Urothelium cell line (cell line): ENCODE measurements at places on chromosomes 5 and 9.

DNA sequence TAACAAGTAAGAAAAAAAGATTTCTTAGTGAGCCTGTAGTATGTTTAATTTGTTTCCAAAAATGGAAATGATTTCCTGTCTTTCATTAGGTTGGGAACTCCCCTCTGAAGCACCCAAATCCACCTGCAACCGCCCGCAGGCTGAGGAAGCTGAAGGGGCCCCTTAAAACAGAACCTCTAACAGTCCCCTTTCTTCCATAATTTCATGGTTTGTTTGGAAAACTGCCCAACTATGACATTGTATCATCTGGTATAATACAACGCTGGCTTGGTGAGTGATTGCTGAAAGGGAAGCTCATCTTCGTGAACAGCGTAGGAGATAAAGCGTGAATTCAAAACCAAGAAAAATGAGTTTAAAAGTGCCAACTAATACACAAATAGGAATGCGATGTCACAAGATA lies 215.5 kb downstream of the FSTL4 start:
- DNase-seq = no peak

- DNase-seq = peak; percentile 55
Measured at GRCh38 chr5:30279237-30279636, 914.2 kb upstream of the CDH6 start.

GRCh38 chr9:111937781-111938426 lies 41.3 kb downstream of the UGCG start:
- DNase-seq = no peak

- no peak for DNase-seq
Measured at GRCh38 chr9:137694962-137695875, 76.4 kb downstream of the EHMT1 start.

DNA sequence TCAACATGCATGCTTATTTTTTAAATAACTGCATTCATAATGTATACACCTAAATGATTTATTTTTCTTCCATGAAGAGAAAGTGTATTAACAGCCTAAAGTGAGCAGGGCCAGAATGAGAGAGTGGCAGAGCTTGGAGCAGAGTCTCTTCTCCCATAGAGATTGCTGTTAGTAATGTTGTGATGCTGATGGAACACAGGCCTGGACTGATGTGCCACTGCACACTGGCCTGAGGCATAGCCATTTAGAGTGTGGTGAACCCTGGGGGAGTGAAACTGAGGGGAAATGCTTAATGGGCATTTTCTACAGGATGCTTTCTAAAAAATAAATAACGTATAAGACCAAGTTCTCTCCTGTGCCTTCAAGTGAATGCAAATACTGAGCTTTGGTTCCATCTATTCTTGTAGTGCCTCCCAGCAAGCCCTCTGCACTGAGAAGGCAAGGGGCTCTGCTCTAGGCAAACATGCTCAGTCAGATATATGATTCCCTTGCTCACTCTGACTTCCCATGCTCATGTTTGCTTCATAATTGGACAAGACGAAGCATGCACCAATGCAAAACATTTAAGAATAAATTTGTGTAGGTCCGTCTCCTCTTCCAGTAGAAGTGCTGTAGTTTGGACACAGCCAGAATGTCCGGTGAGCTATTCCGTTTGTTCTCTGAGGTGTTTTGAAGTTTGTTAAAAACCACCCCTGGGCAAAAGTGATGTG lies 185.7 kb downstream of the PBX3 start:
- no peak for DNase-seq

DNA sequence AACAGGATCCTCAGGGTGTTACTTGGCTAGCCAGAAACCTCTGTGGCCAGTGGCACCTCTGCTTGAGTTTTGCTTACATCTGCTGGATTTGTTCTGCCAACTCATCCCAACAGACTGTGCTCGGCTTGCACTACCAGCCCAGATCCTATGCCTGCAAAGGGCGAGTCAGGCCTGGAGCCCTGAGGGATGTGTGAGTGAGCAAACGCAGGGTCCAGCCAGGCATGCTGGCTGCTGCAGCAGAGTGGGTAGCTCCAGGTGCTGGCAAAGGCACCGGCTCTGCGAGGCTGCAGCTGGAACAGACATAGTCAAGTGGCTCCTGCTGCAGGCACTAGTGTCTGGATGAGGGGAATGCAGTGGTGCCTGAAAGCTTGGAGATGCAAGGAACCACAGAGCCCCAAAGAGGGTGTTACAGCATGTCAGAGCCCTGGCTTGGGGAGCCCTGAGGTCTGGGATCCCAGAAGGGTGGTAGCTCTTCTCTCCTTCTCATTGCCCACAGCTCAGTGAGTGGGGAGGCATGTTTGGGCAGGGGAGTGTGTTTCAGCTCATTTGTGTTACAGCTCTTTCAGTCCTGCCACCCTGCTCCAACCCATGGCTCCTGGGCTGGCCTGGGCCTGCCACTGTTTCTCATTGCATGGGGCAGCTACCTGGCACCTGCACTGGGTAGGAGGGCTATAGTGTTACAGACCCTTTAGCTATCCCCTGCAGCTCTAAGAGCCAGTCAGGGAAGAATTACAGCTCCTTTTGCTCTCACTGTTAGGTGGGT lies 332.6 kb downstream of the TAF11L14 start:
- no peak for DNase-seq

DNA sequence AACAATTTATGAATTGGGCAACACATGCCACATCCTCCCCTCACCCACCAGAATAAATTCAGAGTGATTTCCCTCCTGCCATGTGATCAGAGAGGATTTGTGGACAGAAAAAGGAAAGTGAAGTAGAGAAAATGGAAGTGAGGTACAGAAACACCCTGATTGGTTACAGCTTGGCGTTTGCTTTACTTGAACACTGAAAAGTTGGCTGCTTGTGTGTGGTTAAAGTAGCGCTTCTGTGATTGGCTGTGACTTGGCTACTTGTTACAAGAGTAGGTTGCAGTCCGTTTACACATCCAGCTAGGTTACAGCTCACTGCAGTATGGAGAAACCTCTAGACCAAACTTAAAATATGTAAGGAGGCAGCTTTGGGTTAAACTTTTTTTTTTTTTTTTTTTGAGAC lies 205.2 kb upstream of the ZNF608 start:
- DNase-seq = no peak

- DNase-seq = no peak
Measured at GRCh38 chr5:117433818-117434217, 859.2 kb upstream of the SEMA6A start.

DNA sequence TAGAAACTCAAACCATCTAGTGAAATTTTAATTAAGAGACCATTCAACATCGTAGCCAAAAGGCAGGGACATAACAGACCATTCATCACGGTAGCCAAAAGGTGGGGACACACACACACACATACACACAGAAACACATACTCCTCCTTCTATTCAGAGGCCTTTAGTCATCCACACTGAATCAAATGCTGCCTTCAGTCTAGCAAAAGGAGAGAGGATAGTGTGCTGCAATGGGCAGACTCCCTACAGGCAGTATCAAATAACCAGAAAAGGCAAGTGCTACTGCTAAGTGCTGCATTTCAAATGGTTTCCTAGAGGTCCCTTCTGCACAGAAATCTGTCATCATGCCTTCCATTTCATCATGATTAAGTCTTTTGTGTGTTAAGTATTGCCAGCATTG lies 303.9 kb downstream of the TRIM32 start:
- DNase-seq = no peak

- no peak for DNase-seq
Measured at GRCh38 chr9:34085581-34086500, 37.2 kb upstream of the UBAP2 start.

DNA sequence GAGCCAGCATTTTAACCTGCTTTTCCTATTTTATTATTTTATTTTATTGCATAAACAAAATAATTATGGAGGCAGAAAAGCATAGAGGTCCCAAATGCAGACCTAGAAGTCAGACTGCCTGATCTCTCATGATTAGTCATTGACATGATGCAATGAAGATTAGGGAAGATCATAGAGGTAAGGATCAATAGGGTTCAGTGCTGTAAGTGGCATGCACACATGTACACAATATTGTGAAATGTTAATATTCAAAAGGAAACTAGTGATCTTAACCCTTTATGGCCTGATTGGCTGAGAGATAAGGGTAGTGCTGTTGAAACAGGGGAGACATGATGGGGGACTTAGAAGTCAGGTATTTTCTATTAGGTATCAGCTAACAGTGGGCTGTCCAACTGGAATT lies 1.1 kb upstream of the FRRS1L start:
- no peak for DNase-seq

GRCh38 chr5:137114529-137114928 lies 384.6 kb downstream of the SPOCK1 start:
- DNase-seq = no peak

DNA sequence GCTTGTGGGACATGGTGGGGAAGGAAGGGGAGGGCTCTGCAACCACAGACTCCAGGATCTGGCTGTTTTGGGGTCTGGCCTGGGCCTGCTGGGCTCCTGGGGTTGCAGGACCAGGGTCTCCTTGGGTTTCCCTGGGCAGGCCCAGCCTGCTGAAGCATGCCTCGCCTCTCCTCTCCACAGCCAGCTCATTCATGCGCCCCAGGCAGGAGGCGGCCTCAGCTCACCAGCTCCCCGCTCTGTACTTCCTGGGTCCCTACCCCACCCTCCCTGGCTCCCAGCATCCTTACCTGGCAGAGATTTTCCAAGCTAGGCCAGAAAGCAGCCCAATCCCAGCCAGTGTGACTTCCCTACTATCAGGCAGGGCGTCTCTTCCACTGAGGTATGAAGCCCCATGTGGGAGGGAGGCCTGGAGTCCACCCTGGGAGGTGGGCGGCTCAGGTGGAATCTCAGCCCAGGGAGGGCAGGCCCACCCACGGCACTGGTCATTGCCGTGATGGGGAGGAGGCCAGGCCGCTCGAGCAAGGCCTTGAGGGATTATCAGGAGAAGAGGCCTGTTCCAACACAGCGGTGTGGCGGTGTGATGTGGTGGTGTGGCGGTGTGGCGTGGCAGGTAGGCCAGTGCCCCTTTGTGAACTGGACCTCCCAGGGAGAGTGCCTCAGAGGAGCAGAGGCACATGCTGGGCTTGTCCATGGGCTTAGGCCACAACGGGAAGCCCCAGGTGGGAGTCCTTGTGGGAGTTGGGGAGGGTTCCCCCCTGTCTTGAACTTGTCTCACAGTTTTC lies 103.4 kb downstream of the DAB2IP start:
- no peak for DNase-seq

DNA sequence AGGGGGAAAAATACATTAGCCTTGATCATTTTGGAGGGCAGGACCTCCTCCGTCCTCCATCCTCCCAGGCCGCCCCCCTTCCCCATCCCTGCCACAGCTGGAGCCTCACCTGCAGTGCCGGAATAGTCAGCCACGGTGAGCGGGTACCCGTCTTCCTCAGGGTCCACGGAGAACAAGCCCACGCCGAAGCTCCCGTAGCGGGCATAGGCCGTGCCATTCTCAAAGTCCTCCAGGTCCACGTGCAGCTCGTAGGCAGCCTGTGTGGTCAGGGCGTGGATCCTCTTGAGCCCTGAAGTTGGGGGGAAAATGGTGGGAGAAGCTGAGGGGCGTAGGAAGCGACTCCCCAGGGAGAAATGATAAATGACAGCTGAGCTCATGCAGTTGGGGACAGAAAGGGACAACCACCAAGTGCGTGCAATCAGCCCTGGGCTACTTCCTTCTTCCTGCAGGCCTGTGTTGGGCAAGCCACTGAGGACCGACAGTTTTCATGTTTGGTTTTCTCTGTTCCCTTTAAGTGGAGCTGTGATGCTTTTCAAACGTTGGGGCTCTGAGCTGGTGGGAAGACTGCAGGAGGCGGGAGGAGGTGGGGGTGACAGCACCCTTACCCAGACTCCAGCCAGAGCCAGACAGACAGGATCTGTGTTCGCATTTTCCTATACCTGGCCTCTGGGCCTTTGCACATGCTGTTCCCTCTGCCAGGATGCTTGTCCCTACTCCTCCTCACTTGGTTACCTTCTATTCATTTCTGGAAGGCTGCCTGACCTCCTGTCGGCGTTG lies 8.7 kb upstream of the QRFP start:
- DNase-seq = no peak

GRCh38 chr5:136228136-136228757 lies 35.3 kb upstream of the SMIM32 start:
- DNase-seq = no peak

- peak; percentile 26 for DNase-seq
Measured at GRCh38 chr9:107213080-107213479, 70.0 kb upstream of the RAD23B start.

DNA sequence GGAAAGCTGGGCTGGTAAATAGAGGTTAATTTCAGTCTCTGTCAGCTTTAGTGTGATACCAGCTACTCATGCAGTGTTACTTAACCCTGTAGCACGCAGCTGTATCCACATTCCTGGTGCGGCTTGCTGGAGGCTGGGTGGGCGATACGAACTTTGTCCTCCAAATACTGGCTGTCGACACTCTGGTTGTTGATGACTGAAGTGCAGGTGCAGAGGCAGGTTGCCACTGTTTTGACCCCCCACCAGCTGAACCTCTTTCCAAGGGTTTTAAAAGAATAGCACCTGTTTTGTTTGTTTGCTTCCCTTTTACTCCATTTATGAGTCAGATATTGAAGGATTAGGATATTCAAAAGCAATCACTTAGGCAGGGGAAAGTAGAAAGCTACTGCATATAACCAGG lies 4.4 kb upstream of the RABGAP1 start:
- no peak for DNase-seq

GRCh38 chr5:137693307-137693950 lies 42.5 kb downstream of the KLHL3 start:
- DNase-seq = no peak

- no peak for DNase-seq
Measured at GRCh38 chr9:70347046-70347445, 67.4 kb downstream of the KLF9 start.

GRCh38 chr5:171825051-171825450 lies 39.4 kb downstream of the SMIM23 start:
- DNase-seq = no peak

- no peak for DNase-seq
Measured at GRCh38 chr5:54521856-54522479, 4.4 kb downstream of the SNX18 start.

DNA sequence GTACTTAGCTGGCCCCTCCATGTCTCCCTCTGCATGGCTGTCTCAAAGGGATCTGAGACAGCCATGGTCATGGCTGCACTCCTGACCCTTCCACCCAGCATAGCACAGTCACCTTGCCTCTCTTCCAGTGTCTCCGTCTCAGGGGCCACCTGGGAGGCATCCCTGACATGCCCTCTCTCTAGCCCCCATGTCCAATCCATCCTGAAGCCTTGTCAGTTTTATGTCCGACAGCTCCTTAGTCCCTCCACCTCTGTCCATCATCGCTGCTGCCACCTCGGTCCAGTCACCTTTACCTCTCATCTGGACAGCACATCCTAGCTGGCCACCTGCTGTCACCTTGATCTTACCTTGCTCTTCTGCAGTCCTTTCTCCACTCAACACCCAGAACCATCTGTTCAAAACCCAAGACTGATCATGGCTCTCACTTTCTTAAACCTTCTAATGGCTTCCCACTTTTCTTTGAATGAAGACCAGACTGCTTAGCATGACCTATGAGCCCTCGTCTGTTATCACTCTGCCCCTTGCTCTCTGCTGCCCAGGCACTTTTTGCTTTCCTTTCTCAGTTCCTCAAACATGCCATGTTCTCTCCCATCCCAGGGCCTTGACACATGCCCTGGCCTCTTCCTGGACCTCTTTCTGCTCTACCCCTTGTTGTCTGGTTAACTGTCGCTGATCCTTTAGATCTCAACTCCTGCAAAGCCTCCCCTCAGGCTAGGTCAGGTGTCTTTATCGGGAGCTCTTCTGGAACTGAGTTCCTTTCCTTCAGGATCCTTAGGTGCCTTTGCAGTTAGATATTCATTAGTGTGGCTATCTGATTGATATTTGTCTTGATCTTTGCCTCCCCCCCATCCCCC lies 181.8 kb upstream of the PITX1 start:
- DNase-seq = no peak

- DNase-seq = no peak
Measured at GRCh38 chr9:125387861-125388524, 126.4 kb downstream of the GAPVD1 start.

GRCh38 chr9:17191082-17191481 lies 56.2 kb downstream of the CNTLN start:
- DNase-seq = no peak

- no peak for DNase-seq
Measured at GRCh38 chr9:125460883-125461635, 199.4 kb downstream of the GAPVD1 start.
